ENCODE measurements at places on chromosomes 1 and 21.
A peak's percentile ranks its signal among the peaks of the same experiment; 100 is the strongest.

GRCh38 chr1:54584575-54584974 is 36.5 kb downstream of the ACOT11 start:
- no peak for DNase-seq

GRCh38 chr1:151060657-151061421 is 642 bp downstream of the MLLT11 start:
- no peak for DNase-seq

- no peak for DNase-seq
Observed at GRCh38 chr1:64733581-64734286, 11.1 kb upstream of the RAVER2 start.

- no peak for DNase-seq
Observed at GRCh38 chr21:42829417-42829816, 49.9 kb downstream of the WDR4 start.

DNA sequence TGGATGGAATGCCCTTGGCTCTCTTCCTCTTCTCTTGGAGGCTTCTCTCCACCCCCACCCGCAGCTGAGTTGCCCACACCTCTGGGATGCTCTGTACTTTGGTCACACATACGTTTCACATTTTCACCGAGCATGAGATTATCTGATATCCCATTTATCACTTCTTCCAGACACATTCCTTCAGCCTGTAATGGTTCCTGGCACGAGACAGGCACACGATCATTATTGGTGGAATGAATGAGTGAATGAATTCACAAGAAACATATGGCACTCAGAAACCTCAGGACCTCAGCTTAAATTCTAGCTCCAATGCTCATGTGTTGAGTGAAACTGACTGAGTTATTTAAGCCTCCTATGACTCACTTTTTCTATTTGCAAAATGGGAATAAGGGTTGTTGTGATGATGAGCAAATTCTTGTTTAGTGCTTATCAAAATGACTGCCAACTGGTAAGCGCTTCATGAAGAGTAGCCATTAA is 242.7 kb upstream of the JUN start:
- peak; percentile 61 for DNase-seq

- DNase-seq = no peak
Observed at GRCh38 chr1:226274138-226274537, 34.8 kb downstream of the LIN9 start.

GRCh38 chr1:193411714-193412113 is 225.3 kb upstream of the B3GALT2 start:
- DNase-seq = peak; percentile 12

DNA sequence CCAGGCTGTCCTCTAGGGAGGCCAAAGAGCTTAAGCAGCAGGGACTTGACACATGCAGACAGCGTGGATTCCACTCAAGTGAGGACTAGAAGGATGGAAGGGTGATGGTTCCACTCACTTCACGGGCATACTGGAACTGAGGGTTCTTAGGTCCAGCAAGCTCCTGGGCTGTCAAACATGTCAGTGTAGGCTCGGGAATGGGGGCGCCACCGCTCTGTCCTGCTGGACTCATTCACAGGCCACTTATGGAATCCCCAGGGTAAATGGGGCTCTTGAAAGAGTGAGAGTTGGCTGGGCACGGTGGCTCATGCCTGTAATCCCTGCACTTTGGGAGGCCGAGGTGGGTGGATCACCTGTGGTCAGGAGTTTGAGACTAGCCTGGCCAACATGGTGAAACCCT is 27.7 kb upstream of the CSF3R start:
- DNase-seq = no peak

All from activated CD4-positive, alpha-beta T cell treated with anti-CD3 and anti-CD28 coated beads, Interleukin-2, Interleukin-6, amounts not matched to agents 100 ng/mL and 50 ng/mL, durations not matched to agents 16 hours and 8 hours (primary cell).